ENCODE measurements at places on chromosomes 12 and 14. TPM values are rescaled to one million over a fixed set of nuclear protein-coding genes. Genes with fewer than 3 reads are reported as not detected.

DNA sequence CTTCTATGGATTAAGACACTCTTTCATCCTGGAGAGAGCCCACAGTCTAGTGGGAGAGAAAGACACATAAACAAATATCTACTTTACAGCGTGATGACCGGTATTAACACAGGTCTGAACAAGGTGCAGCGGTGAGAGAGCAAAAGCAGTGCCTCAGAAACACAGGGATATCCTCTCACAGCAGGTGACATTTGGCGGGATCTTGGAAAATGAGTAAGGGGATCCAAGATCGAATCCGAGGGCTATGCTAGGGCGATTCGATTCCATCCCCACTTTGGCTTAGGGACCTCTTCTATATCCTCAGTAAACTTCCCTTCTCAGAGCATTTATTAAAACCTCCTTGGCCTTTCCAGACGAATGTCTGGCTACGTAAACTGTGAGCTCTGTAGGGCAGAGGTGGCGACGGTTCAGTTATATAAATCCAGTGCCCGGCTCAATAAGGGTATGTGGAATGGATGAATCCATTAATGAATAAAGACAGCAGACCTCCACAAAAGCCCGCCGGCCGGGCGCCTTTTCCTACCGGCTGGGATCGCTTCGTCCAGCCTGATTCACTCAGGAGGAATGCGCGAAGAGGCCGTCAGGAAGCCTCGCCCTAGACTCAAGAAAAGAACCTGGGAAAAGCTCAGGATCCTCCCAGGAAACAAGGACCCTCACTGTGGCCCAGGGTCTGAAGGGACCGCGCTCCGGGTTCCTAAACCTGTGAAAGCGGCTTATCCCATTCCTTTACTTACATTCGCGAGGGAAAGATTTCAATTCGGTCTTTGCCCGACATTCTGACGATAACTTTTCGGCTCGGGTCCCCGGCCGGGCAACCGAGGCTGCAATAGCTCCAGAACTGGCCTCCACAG is 455 bp downstream of the ATP6V1D start:
- peaks cover 20% of the 10 kb centered on the region for H3K4me1 ChIP-seq
- peak; percentile 62 for DNase-seq
- peak overlapping the region; percentile 67 for H3K4me3 ChIP-seq
- no peak overlapping the region for H3K27ac ChIP-seq
- H3K27me3 ChIP-seq, result no peaks in the 10 kb centered on the region
- no peaks in the 10 kb centered on the region for H3K36me3 ChIP-seq

DNA sequence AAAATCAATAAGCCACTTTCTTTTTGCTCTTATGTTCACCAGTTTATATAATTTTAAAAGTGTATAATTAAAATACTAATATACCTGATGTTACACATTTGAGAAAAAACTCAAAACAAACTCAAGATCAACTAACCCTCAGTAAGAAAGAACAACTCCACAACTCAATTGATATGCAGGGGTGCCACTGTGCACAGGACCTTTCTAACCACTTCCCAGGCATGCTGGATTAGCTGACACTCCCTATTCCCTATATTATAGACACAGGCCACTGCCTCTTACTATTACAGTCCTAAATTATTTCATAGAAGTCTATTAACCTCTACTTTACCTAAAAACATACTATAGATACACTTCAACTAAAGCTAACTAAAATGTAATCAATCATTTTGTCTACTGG is 191.7 kb upstream of the KRR1 start:
- H3K36me3 ChIP-seq, result no peaks in the 10 kb centered on the region
- H3K27ac ChIP-seq, result no peak overlapping the region
- H3K4me1 ChIP-seq, result no peaks in the 10 kb centered on the region
- no peak for DNase-seq
- no peak overlapping the region for H3K4me3 ChIP-seq
- H3K27me3 ChIP-seq, result no peaks in the 10 kb centered on the region

- no peaks in the 10 kb centered on the region for H3K36me3 ChIP-seq
- H3K27ac ChIP-seq, result no peak overlapping the region
- no peak for DNase-seq
- no peak overlapping the region for H3K4me3 ChIP-seq
- H3K4me1 ChIP-seq, result no peaks in the 10 kb centered on the region
These were observed 4.7 kb upstream of the TTC7B start for GRCh38 chr14:90820958-90821357.

- no peak overlapping the region for H3K4me3 ChIP-seq
- H3K27me3 ChIP-seq, result no peaks in the 10 kb centered on the region
- no peaks in the 10 kb centered on the region for H3K36me3 ChIP-seq
- DNase-seq, result no peak
- H3K27ac ChIP-seq, result no peak overlapping the region
These were observed 17.4 kb downstream of the LRP6 start for GRCh38 chr12:12249216-12250050.

DNA sequence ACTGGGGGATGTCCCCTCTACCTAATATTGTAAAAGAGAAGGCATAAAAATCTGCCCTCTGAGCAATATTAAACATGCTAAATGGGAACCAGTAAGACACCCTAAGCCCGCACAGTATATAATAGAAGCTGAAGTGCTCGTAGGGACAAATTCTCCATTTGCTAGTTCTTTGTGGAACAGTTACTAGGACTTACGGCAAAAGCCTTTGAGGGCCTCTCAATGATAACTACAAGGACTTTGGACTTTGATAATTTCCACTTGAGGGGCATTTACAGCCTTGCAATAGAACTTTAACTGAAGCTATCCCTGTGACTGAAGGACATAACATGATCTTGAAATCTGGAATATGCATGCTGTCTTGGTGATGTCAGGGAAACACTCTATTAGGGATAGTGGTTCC is 111.5 kb upstream of the IFNG-AS1 start:
- no peaks in the 10 kb centered on the region for H3K4me1 ChIP-seq
- H3K27ac ChIP-seq, result no peak overlapping the region
- no peaks in the 10 kb centered on the region for H3K36me3 ChIP-seq
- H3K4me3 ChIP-seq, result no peak overlapping the region

GRCh38 chr12:116529048-116529447 is 30.1 kb upstream of the MAP1LC3B2 start:
- no peak overlapping the region for H3K27ac ChIP-seq
- no peak for DNase-seq
- no peaks in the 10 kb centered on the region for H3K27me3 ChIP-seq
- no peaks in the 10 kb centered on the region for H3K36me3 ChIP-seq

- H3K4me1 ChIP-seq, result no peaks in the 10 kb centered on the region
- H3K27ac ChIP-seq, result no peak overlapping the region
- no peak overlapping the region for H3K4me3 ChIP-seq
These were observed 62.3 kb downstream of the MGAT4C start for GRCh38 chr12:86193931-86194330.

GRCh38 chr12:74890237-74890599 is 319.4 kb downstream of the KCNC2 start:
- H3K4me3 ChIP-seq, result no peak overlapping the region
- H3K4me1 ChIP-seq, result no peaks in the 10 kb centered on the region
- H3K36me3 ChIP-seq, result no peaks in the 10 kb centered on the region

- H3K4me3 ChIP-seq, result no peak overlapping the region
- no peak for DNase-seq
- H3K27me3 ChIP-seq, result no peaks in the 10 kb centered on the region
- peaks cover 8% of the 10 kb centered on the region for H3K4me1 ChIP-seq
These were observed 126.8 kb upstream of the CPSF6 start for GRCh38 chr12:69112616-69113015.

DNA sequence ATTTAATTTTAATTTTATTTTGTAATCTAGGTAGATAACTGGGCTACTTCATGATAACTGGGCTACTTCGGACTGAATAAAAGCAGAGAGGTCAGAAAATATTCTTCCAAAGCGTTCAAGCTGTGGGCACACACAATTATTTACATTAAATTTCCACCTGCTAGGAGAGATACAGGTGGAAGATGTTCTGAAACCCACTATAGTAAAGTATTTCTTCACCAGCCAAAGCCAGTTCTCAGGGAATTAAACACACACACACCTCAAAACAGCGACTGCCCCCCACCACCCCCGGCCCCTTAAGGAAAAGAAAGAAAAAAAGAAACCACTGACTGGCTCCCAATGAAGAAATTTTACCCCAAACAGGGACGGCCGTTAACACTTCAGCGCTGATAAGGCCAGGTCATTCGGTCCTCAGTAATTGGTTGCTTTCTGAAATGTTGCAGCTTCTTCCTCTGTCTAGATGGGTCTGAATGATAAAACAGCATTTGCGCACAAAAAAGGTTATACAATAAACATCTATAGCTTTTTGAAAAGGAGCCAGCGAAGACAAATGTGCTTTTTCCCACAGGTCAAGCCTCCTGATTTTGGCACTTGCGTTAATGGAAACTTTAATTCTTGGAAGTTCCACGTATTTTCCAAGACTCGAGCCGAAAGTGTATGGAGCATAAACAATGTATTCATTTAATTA is 771 bp upstream of the KCNJ8 start:
- H3K36me3 ChIP-seq, result no peaks in the 10 kb centered on the region
- H3K27me3 ChIP-seq, result peaks cover 73% of the 10 kb centered on the region
- no peak overlapping the region for H3K27ac ChIP-seq
- no peaks in the 10 kb centered on the region for H3K4me1 ChIP-seq
- DNase-seq, result no peak
- H3K4me3 ChIP-seq, result peak overlapping the region; percentile 68

- DNase-seq, result no peak
- no peaks in the 10 kb centered on the region for H3K36me3 ChIP-seq
- H3K4me1 ChIP-seq, result no peaks in the 10 kb centered on the region
These were observed 45.8 kb downstream of the GNS start for GRCh38 chr12:64713376-64713775.

GRCh38 chr12:4273652-4274395 is at the start of gene CCND2:
CCND2 (plus strand) TSS chr12:4273762; CDS start chr12:4274041, 279 bp downstream.
- H3K4me1 ChIP-seq, result peaks cover 18% of the 10 kb centered on the region
- no peak within 1 kb of the TSS for H3K27ac ChIP-seq
- H3K4me3 ChIP-seq, result peak within 1 kb of the TSS; percentile 82
- peak; percentile 92 for DNase-seq

DNA sequence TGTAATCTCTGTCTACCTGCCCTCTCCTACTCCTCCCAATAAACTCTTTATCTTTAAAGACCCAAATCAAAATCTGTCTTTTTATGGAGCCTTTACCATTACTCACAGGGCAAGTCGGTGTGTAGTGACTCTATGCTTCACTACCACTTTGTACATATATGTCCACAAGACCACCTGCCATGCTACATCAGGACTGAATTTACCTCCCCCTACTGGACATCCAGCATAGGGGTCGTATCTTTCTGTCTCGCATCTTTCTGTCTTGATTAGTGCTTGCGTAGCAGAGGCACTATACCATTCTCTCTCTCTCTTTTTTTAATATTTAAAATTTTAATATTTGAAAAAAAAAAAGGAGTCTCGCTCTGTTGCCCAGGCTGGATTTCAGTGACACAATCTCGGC is 587.5 kb downstream of the SOX5 start:
- peak; percentile 3 for DNase-seq
- no peaks in the 10 kb centered on the region for H3K36me3 ChIP-seq
- H3K4me3 ChIP-seq, result no peak overlapping the region
- no peaks in the 10 kb centered on the region for H3K4me1 ChIP-seq

DNA sequence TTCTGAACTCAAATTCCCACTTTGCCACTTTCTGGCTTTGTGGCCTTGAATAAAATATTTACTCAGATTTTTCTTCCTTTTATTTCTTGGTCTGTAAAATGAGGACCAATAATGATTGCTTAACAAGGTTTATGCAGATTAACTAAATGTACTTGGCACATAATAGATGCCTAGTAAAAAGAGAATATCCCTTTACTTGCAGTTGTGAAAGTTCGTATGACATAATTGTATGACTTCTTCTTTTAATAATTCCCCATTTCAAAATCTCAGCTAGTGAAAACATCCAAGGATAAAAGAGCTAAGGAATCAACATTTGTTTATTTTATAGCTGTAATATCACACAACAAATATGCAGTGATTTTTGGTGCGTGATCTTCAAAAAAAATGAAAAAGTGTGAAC is 215.6 kb upstream of the ATP2B1 start:
- no peaks in the 10 kb centered on the region for H3K27me3 ChIP-seq
- peaks cover 11% of the 10 kb centered on the region for H3K4me1 ChIP-seq
- no peak overlapping the region for H3K27ac ChIP-seq
- no peaks in the 10 kb centered on the region for H3K36me3 ChIP-seq
- no peak for DNase-seq

DNA sequence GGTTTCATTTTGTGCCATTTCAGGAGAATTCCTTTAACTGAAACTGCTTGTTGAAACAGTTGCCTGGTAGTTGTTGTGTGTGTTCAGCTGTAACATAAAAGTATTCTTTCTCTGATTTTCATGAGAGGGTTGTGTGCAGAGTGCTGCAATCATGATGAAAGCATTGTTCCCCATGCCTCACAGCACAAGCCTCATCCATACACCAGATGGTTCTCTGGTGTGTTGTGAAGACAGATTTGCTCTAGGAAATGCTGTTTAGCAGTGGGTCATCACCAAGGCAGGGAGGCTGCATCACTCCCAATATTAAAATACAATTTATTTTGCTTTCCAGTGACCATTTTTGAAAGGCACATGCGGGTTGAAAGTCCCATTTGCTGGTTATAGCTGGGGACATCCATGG is 404.4 kb downstream of the AACS start:
- no peaks in the 10 kb centered on the region for H3K27me3 ChIP-seq
- peaks cover 4% of the 10 kb centered on the region for H3K4me1 ChIP-seq
- H3K36me3 ChIP-seq, result no peaks in the 10 kb centered on the region
- no peak for DNase-seq
- H3K4me3 ChIP-seq, result no peak overlapping the region

DNA sequence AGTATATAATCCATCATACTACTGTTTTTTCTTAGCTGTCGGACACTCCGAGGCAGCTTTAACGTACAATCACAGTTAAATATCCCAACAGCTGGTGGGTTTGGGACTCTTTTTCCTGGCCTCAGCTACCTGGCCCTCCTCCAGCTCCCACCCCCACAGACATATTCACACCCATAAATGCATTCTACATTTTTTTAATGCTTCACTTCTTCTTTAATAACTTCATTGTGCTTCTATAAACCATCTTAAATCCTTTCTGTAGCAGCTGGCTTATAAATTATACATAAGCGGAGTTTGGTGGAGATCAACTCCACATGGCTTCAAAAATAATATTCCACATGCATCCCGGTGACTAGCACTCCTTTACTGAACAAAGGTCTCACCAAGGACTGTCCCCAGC is 33.3 kb downstream of the TDG start:
- DNase-seq, result no peak
- H3K27me3 ChIP-seq, result no peaks in the 10 kb centered on the region
- no peak overlapping the region for H3K27ac ChIP-seq
- H3K4me1 ChIP-seq, result no peaks in the 10 kb centered on the region

- no peaks in the 10 kb centered on the region for H3K36me3 ChIP-seq
- H3K4me3 ChIP-seq, result no peak overlapping the region
- H3K4me1 ChIP-seq, result peaks cover 21% of the 10 kb centered on the region
- no peak overlapping the region for H3K27ac ChIP-seq
- H3K27me3 ChIP-seq, result no peaks in the 10 kb centered on the region
These were observed 34.2 kb downstream of the RTRAF start for GRCh38 chr14:52023518-52023917.

A2ML1 gene
- total RNA-seq, result 0.43 TPM

PMCH gene
- total RNA-seq, result not detected

SCNN1A gene
- 1.2 TPM for total RNA-seq

CYP46A1 gene
- total RNA-seq, result 0.77 TPM

NEUROD4 gene
- total RNA-seq, result 0.62 TPM

ADCY6 gene
- total RNA-seq, result 22.4 TPM

HOXC12 gene
- not detected for total RNA-seq
